ENCODE measurements at places on chromosomes 3 and 15. TPM values are rescaled to one million over a fixed set of nuclear protein-coding genes. Genes with fewer than 3 reads are reported as not detected.

Gene BTD
- 2.7 TPM for total RNA-seq

Gene SAMMSON
- total RNA-seq, result not detected

Gene MGA
- total RNA-seq, result 30.5 TPM

Gene TRAT1
- 12.3 TPM for total RNA-seq

Gene DNAJB8
- not detected for total RNA-seq

Gene HLTF
- 20.8 TPM for total RNA-seq

GRCh38 chr3:83934192-83935021 lies 1024.4 kb upstream of the CADM2 start:
- H3K27me3 ChIP-seq, result no peaks in the 10 kb centered on the region
- DNase-seq, result no peak
- no peak overlapping the region for H3K4me3 ChIP-seq

- no peaks in the 10 kb centered on the region for H3K36me3 ChIP-seq
- H3K27ac ChIP-seq, result no peak overlapping the region
- no peak for DNase-seq
- H3K27me3 ChIP-seq, result no peaks in the 10 kb centered on the region
Observed at GRCh38 chr3:40321818-40322217, 12.3 kb downstream of the EIF1B start.

DNA sequence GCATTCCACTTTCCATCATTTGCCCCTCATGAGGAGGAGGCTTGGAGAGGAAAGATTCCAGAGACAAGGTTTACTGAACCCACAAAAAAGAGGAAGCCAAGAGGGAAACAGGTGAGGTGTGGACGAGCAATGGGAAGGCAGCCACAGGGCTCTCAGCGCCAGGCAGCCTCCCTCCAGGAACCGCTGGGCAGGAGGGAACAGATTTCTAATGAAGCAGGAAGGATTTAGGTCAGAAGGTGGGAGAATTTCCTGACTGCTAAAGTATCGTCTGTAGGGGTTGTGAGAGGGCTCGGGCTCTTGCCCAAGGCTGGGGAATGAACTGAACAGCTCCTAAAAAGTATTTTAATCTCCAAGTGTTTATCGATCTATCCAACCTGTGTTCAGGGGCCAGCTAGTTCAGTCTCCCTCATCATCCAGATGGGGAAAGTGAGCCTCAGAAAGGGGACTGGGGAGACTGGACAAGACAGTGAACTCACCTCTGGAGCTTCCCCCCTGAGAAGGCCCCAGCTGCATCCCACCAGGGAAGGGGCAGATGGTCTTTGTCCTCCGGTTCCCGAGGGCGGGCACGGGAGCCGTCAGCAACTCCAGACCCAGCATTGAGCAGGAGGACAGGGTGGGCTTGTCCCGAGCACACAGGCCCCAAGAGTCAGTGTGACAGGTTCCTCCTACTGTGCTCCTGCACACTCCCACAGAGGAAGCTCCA lies 10.5 kb downstream of the LOXL1 start:
- peaks cover 4% of the 10 kb centered on the region for H3K4me1 ChIP-seq
- H3K27me3 ChIP-seq, result no peaks in the 10 kb centered on the region
- DNase-seq, result no peak

GRCh38 chr3:127406309-127407025 lies 118.6 kb upstream of the PRR20G start:
- no peak overlapping the region for H3K27ac ChIP-seq
- peak; percentile 29 for DNase-seq
- H3K36me3 ChIP-seq, result no peaks in the 10 kb centered on the region
- no peaks in the 10 kb centered on the region for H3K4me1 ChIP-seq

GRCh38 chr15:62020576-62021160 lies 39.6 kb downstream of the VPS13C start:
- no peak overlapping the region for H3K27ac ChIP-seq
- no peak for DNase-seq
- peaks cover 49% of the 10 kb centered on the region for H3K36me3 ChIP-seq
- H3K4me1 ChIP-seq, result no peaks in the 10 kb centered on the region

DNA sequence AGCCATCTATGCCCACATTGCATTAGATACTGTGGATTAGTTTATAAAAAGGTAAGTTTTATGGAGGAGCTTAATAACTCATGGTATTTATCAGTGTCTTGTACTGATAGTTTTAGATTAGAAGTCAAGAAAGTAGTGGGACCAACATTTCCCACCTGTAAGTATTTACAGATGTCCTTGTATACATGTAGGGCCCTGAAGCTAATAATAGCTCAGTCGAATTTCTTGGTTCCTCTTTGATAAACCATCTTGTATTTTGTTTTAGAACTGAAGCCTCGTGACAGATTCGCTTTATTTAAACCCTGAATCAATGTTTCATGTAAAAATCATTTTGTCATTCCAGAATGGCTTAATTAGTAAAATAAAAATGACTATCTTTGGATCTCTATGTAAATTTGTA lies 73.4 kb downstream of the CRYBG3 start:
- H3K27ac ChIP-seq, result no peak overlapping the region
- peaks cover 3% of the 10 kb centered on the region for H3K36me3 ChIP-seq
- H3K27me3 ChIP-seq, result no peaks in the 10 kb centered on the region
- no peak for DNase-seq
- H3K4me1 ChIP-seq, result no peaks in the 10 kb centered on the region
- H3K4me3 ChIP-seq, result no peak overlapping the region

DNA sequence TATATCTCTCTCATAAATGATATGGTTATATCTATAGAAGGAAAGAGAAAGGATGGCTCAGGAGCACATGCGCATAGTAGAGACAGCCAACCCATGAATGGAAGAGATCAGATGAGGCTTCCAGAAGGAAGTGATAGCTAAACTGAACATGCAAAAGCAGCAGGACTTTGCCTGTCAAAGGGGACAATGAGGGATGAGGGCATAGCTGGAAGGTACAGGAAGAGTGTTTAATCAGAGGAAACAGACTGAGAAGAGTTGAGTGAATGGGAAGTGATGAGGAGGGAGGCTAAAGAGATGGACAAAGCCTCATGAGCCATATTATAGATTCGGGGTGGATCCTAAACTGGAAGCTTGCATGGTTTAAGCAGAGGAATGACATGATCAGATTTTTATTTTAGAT lies 26.5 kb upstream of the VEPH1 start:
- no peaks in the 10 kb centered on the region for H3K4me1 ChIP-seq
- peaks cover 4% of the 10 kb centered on the region for H3K27me3 ChIP-seq
- DNase-seq, result no peak
- H3K4me3 ChIP-seq, result no peak overlapping the region
- no peak overlapping the region for H3K27ac ChIP-seq

GRCh38 chr15:27549746-27550145 lies 549.4 kb downstream of the OCA2 start:
- no peak for DNase-seq
- no peaks in the 10 kb centered on the region for H3K4me1 ChIP-seq
- H3K4me3 ChIP-seq, result no peak overlapping the region
- H3K27ac ChIP-seq, result no peak overlapping the region

DNA sequence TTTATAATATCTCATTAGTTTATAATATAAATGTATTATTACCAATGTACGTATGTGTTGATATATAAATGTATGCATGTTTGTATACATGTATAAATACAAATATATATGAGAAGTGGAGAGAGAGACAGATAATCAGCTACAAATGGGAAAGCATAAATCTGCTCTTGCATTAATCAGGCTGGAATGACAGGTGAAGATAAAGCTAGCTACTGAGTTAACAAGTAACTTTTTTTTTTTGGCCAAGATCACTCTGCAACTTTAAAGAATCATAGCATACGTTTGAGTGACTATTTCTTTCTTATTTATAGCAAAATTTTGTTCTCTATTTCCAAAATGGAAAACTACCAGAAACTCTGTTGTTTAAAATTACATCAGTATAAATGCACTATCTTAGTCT lies 422.8 kb downstream of the SI start:
- H3K4me3 ChIP-seq, result no peak overlapping the region
- H3K27me3 ChIP-seq, result no peaks in the 10 kb centered on the region
- no peak overlapping the region for H3K27ac ChIP-seq
- no peaks in the 10 kb centered on the region for H3K36me3 ChIP-seq

- no peak overlapping the region for H3K27ac ChIP-seq
- no peaks in the 10 kb centered on the region for H3K27me3 ChIP-seq
- no peak overlapping the region for H3K4me3 ChIP-seq
Observed at GRCh38 chr3:159928071-159928491, 60.6 kb upstream of the IL12A start.

- H3K4me3 ChIP-seq, result no peak overlapping the region
- H3K27me3 ChIP-seq, result peaks cover 8% of the 10 kb centered on the region
- no peaks in the 10 kb centered on the region for H3K4me1 ChIP-seq
- no peak overlapping the region for H3K27ac ChIP-seq
- no peak for DNase-seq
- H3K36me3 ChIP-seq, result no peaks in the 10 kb centered on the region
Observed at GRCh38 chr3:134709561-134710312, 58.9 kb upstream of the KY start.

GRCh38 chr3:133851266-133851906 lies 44.3 kb downstream of the RAB6B start:
- no peak for DNase-seq
- no peaks in the 10 kb centered on the region for H3K27me3 ChIP-seq
- no peaks in the 10 kb centered on the region for H3K36me3 ChIP-seq
- no peaks in the 10 kb centered on the region for H3K4me1 ChIP-seq

GRCh38 chr3:158158969-158159368 lies 49.1 kb downstream of the RSRC1 start:
- H3K27me3 ChIP-seq, result no peaks in the 10 kb centered on the region
- H3K36me3 ChIP-seq, result peaks cover 36% of the 10 kb centered on the region
- DNase-seq, result no peak
- H3K4me3 ChIP-seq, result no peak overlapping the region

DNA sequence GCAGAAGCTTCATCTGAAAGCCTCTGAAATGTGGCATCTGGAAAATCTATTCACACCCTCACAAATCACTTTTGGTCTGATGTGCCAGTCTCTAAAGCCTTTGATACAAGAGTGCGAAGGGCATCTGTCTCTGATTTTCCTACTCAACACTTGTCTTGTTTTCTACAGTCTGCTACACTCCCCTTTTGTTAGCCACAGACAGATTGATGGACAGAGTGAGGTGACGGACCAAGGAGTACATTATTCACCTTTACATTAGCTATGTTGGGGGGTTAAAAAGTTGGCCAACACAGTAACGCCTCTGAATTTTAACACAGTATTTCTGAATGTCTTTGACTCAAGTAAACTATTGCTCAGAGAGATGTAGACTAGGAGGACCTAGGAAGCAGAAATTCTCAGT lies 63.1 kb downstream of the TNIK start:
- H3K27ac ChIP-seq, result no peak overlapping the region
- H3K4me3 ChIP-seq, result no peak overlapping the region
- DNase-seq, result no peak

- H3K4me1 ChIP-seq, result no peaks in the 10 kb centered on the region
- H3K27me3 ChIP-seq, result no peaks in the 10 kb centered on the region
- H3K27ac ChIP-seq, result peak overlapping the region; percentile 4
- peaks cover 63% of the 10 kb centered on the region for H3K36me3 ChIP-seq
- H3K4me3 ChIP-seq, result no peak overlapping the region
Observed at GRCh38 chr3:122435950-122436349, 20.1 kb upstream of the WDR5B start.

All from activated naive CD8-positive, alpha-beta T cell treated with anti-CD3 and anti-CD28 coated beads for 36 hours (primary cell).